ENCODE measurements at places on chromosomes 6 and 20.

DNA sequence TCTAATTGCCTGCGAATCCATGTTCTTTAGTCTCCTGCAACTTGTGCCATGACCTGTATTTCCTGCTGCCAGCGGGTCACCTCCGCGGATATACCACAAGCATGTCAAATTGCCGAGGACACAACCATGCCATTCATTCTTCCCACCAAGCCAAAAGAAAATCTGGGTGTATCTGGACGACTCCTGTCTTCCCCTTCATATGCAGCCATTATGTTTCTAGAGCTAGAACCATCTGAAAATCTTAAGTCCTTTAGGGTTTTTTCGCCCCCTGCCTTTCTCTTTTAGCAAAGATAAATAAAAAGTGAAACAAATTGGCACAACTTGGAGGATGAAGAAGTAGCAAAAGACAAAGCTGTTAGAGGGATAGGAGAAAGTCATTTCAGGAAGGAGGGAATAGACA is 242.6 kb downstream of the ARID1B start:
- no peak for DNase-seq

GRCh38 chr6:47852727-47853126 is 70.9 kb downstream of the OPN5 start:
- no peak for DNase-seq

DNA sequence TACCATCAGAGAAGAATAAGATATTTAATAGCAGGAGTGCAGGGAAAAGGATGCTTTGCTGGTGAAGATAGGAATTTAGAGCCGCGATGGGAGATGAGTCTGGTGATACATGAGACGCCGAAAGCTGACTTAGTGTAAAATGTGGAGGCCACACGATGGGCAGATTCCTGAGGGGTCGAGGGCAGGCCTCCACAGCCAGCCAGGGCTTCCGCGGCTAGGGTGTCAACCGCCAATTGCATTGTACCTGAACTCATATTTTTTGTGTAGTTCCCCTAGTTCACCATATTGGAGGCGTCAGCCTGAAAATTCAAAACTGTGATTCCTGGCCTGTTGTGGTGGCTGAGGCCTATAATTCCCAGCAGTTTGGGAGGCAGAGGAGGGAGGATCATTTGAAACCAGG is 8.5 kb downstream of the ETV7 start:
- DNase-seq: no peak

- DNase-seq: no peak
These were observed 391.8 kb downstream of the ARHGAP18 start for GRCh38 chr6:129317931-129318820.

DNA sequence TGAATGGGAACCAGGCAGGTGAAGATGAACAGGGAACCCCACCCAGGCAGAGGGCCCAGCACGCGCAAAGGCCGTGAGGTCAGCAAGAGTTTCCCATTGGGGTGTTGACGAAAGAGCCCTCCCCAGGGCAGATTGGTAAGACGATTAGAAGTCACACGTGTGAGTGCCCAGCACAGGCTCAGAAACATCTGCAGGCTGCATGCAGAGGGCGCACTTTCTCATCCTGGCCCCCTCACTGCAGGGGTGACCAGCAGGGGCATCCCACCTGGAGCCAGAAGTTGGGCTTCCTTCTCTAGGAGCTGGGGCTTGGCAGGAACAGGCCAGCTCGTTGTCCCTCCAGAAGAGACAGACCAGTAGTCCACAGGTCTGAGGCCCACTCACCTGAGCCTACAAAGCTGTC is 38.4 kb downstream of the VSTM2L start:
- DNase-seq: no peak

DNA sequence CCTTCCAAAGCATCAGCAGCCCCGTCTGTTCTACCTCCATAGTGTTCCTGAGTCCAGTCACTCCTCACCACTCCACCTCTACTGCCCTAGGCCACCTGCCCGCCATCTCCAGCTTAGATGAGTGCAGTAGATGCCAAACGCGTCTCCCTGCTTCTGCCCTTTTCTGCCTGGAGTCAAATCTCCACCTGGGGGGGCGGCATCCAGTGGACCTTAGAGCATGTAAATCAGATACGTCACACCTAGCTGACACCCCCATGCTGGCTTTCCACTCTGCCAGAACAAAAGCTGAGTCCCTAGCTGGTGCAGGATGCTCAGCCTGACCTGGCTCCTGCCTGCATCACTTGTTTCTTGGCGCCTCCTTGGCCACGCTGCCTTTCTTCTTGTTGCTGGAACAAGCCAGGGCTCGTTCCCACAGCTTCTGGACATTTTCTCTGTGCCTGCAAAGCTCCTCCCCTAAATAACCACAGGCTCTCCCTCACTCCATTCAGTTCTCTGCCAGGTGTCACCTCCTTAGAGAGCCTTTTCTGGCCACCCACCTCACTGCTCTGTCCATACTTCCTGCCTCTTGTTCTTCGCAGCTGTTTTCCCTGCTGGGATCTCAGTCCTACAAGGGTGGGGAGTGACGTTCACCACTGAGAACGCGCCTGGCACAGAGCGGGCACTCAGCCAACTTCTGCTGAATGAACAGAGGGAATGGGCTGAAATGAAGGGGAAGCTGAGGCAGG is 5.8 kb downstream of the DDR1 start:
- no peak for DNase-seq

DNA sequence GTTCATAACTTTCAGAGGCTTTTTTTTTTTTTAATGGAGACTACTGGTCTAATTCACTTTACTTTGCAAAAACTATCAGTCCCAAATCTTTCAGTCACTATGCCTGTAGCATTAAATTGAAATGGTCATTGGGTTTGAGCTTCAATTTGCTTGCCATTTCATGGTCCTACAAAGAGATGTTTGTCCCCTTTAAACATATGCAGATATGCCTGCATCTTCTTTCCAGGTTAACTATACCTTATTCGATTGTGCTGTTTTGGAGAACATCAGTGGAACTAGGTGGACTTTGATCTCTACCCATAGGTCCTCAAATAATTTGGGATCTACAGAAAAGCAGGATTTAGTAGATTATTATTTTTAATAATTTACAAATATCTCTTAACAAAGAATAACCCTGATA is 4.6 kb downstream of the POU3F2 start:
- DNase-seq: no peak

DNA sequence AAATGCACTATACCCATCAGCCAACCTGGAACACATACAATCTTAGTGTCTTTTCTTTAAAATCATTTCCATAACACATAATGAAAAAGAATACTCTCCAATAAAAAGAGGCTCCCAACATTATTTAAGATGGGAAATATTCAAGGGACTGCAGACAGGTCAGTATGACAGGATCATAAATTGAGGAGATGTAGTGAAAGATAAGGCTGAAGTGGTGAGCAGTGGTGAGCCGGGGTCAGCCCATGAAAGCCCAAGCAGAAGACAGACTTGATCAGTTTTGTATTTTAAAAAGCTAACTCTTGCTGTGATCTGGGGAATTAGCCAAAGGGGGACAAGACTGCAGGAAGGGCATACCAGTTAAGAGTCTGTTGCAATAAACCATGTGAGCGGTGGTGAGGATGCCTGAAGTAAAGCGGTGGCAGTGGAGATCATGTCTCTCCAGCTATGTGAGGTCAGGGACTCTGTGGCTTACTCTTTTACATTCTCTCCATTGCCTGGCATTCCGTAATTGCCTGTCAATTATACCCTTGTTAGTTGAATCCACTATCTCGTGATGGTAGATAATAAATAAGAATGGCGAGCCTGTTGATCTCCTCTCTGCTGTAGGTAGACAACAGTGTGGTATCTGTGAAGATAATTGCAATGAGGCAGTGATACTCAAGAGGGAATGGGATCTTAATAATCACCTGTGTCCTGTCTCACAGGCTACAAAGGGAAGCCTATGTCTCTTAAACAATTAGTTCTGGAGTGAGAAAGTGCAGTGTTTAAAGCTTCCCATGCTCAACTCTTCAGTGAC is 97.4 kb downstream of the FILIP1 start:
- DNase-seq: no peak

DNA sequence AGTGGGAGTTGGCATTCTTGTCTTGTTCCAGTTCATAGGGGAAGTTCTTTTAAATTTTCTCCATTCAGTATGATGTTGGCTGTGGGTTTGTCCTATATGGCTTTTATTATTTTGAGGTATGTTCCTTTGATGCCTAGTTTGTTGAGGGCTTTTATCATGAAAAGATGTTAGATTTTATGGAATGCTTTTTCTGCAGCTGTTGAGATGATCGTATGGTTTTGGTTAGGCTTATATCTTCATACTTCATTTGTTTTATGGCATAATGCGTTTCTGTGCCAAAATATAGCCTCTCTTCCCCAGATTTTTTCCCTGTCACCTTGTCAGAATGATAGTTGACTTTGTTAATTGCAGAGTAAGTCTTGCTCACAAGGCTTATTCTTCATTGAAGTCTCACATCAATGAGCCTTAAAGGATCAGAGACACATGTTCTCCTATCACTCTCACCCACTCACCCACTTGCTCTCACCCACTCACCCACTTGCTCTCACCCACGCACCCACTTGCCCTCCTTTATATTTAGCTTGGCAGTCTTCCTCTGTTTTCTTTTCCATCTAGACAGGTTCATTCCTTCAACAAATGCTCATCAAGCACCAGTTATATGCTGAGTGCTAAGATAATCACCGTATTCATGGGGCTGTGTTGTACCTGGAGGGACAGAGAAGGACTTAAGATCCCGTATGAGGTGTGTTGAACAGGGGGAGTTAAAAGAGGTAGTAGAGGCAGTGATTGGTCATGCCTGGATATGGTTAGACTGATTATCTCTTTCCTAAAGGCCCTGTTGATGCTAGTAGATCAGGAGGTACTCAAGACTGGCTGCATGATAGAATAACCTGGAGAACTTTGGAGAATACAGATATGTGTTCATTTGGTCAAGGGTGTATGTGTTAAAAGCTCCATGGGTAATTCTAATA is 19.3 kb downstream of the UST start:
- no peak for DNase-seq

GRCh38 chr20:23036371-23036770 is 1.3 kb downstream of the SSTR4 start:
- no peak for DNase-seq

DNA sequence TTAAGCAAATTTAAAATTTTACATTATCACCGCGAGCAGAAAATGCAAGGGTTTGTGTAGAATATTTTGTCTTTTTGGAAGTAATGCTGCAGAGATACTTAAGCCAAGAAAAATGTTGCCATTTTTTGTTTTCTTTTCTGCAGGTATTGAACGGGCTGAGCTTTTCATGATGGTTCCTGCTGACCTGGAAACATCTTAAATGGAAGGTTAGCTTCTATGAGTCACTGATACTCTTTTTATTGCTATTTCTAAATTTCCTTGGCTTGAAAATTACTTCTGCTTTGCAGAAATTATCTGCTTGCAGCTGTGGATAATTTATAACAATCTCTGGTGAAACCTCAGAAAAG is 12.7 kb downstream of the SYTL3 start:
- DNase-seq: no peak

DNA sequence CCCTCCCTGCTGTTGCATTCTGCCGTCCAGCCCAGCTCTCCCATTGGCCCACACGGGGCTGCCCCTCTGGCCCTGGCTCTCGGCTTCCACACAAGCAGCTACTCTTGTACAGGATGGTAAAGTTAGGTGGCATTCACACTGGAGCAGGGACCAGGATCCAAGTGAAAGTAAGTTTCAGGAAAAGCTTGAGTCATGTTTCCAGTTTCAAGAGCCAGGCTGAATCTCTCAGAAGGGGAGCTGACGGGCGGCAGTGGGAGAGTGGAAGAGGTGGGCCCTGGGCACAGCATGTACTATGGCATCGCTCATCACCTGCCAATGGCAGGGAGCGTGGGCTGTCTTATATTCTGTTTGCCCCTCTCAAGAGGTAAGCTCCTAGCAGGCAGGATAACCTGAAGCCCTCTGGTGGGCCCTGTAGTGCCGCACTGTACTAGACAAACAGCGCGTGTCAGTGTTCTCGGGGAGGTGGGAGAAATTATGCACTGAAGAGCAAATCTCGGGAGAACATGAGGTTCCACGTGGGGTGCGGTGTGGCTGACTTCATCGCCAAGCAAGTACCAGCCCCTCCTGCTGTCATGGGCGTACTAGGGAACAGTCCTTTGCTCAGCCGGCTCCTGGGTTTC is 241.5 kb downstream of the NRN1 start:
- DNase-seq: no peak

DNA sequence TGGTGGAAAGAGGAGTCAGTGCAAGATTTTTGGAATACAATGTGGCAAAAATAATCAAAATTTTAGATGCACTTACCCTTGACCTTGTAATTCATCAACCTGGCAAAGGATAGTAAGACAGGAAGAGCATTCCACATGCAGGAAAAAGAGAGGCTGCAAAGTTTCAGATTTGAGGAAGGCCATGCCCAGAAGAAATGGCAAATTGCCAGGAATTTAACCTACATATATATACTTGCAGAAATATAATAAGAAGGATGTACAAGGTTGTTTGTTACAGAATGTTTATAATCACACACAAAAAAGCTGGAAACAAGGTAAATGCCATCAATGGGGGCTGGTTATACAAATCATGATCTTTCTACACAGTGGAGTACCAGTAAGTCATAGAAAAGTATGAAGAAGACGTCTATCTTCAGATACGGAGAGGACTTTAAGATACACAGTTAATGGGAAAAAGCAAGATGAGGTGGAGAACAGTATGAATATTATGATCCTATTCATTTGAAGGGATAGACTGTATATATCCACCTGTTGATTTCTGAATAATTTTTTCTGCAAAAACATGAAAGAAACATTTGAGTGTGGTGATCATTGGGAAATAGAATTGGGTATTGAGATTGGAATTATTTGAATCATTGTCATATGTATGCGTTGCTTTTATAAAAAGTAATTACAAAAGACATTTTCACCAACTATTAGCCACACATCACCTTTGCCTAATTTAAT is 253.8 kb downstream of the TBC1D7 start:
- DNase-seq: no peak

DNA sequence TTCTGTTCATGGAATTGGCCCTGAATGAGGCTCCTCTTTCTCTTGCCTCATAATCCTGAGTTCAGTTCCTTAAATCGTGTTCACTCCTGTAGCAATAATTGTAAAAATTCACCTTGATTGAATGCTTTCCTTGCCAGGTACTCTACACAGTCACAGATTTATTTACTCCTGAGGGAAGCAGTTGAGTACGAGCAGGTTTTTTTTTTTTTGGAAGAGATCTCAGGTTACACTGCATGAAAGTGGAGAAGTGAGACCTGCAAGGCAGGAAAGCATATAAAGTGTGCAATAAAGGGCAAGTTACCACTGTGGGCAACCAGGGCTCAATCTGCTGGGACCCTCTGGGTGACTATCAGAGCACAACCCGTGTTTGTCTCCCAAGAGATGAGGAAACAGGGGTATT is 93.0 kb upstream of the DOK5 start:
- no peak for DNase-seq

GRCh38 chr20:24672886-24673677 is 203.7 kb downstream of the SYNDIG1 start:
- DNase-seq: no peak

DNA sequence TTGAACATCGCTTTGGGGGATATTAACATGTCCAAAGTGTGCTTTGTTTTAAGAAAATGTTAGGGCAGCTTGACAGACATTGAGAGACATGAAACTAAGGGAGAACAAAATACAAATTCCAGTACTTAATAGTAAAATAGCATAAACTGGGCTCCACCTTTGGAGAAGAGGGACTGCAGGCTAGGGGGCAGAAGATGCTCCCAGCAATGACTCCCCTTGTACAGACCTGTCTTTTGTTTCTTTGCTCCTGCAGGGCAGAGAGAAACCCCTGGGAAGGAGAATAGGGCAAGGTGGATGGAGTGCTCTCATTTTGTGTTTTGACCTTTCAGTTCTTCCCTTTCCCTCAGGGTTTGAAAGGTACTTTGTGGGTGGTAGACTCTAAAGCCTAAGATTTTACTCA is 115.6 kb upstream of the PLCB4 start:
- no peak for DNase-seq

Measured in stimulated activated CD4-positive, alpha-beta T cell treated with anti-CD3 and anti-CD28 coated beads, Interleukin-1b, Interleukin-23, amount 100 ng/mL, for 48 hours (primary cell).